Activated CD4-positive, alpha-beta T cell treated with anti-CD3 and anti-CD28 coated beads, Interleukin-2, amount 10 ng/mL, durations not matched to agents 7 days and 5 days (primary cell): ENCODE measurements at places on chromosomes 2 and 18. TPM values are rescaled to one million over a fixed set of nuclear protein-coding genes. Genes with fewer than 3 reads are reported as not detected.

SLC9A4 gene
- 0.10 TPM for total RNA-seq

TBR1 gene
- not detected for total RNA-seq

FBXO15 gene
- 0.54 TPM for total RNA-seq

DSC2 gene
- not detected for total RNA-seq

CBLN2 gene
- total RNA-seq = not detected

MDH1B gene
- total RNA-seq = 0.40 TPM

MGAT4A gene
- total RNA-seq = 109 TPM

LRP2 gene
- 0.02 TPM for total RNA-seq

GALNT14 gene
- total RNA-seq = not detected

- DNase-seq = no peak
Measured at GRCh38 chr18:70423120-70423519, 134.3 kb downstream of the SOCS6 start.

GRCh38 chr2:223727562-223727961, 109.8 kb downstream of the AP1S3 start:
- peak; percentile 52 for DNase-seq

DNA sequence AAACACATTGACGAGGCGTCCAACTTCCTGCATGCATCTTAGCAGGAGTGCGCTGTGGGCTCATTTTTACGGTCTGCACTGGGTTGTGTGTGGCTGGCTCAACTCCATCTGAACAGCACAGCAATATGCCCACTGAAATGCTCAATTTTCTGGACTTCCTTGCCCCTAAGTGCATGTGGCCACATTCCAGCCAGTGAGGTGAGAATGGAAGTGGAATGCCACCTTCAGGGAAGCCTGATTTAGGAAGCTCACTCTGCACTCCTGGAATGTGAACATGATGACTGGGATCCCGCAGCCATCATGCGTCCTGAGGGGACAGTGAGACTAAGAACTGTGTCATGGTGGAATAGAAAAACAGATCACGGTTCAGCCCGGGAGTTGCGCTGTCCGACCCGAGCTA, 76.2 kb downstream of the PSMG2 start:
- DNase-seq = no peak

DNA sequence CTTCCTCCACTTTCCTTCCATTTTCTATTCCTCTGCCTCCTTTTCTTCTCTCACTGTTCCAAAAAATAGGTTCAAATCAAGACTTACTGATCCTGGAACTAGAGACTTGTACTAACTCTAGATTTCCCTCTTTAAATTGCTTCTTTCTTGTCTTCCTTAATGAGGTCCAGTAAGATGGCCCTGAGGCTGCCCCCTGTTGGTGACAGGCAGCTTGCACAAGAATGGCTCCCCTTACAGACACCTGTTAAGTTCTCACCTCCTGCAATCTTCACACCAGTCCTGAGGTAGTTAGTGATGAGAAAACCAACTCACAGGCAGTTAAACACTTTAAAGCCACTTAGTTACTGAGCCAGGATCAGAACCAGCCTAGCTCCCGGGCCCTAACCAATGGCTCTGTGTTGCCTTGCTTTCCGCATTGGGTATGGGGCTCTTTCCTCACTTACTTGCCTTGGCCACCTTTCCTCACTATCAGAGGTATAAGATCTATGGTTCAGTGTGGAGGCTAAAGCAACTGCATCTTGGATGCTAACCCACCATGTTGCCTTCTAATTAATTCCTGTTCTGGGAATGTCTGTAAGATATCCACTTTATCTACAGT, 130.6 kb downstream of the AKAIN1 start:
- no peak for DNase-seq

- DNase-seq = no peak
Measured at GRCh38 chr2:205686783-205687640, 4.7 kb downstream of the NRP2 start.

DNA sequence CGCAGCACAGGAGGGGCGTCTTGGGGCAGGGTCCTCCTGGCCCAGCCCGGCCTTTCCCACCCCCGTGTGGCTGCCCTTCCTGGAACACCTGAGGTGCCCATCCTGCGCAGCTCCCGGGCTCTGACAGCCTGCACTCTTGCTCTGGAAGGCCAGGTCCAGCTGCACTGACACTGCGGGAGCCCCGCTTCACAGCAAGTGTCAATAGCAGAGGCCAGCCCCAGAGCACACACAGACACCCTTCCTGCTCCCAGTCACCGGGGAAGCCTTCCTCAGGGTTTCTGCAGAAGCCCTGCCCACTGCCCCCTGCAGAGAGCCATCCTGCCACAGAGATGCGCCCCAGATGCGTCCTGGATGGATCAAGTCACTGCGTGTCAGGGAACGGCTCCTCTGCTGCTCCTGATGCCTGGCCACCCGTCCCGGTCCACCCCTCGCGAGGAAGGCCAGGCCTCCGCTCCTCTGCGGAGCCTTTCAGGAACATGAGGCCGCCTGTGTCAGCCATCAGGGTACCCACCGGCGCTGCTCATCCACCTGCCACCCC, 519.2 kb upstream of the MYT1L start:
- DNase-seq = no peak

DNA sequence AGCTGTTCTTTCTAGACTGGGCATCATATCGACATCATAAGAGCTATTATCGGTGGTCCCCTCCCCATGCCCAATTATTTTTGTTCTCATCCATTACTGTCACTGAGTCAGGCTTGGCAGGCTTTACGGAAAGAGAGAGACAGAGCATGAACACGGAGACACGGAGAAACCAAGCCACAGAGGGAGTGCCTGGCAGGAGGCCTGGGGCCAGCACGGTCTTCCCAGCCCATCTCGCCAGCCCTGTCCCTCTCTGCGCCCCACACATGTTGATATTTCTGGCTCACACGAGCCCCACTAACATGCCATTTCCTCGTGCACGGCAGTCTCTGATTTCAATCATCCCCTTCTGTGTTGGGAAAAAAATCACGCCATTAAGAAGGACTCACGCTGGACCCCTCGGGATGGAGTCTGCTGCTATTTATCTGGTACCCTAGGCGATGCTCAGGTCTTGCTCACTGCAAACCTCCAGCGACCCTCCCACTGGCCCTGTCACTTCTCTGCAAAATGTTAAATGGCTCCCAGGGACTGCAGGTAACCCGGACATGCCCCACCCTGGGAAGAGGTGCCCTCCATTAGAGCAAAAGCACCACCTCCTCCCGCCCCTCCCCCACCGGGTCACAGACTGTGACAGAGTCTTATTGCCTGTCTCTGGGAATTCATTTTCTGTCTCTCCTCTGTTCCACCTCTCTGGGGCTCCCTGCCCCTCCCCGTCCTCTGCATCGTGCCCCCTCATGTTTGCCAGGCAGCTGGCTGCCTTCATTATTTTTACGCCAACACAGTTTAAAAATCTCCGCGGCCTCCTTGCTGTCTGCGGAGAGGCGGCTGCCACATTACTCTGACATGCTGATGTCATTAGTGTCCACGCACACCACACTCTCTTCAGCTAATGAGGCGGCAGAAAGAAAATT, 40.1 kb upstream of the GBX2 start:
- no peak for DNase-seq

DNA sequence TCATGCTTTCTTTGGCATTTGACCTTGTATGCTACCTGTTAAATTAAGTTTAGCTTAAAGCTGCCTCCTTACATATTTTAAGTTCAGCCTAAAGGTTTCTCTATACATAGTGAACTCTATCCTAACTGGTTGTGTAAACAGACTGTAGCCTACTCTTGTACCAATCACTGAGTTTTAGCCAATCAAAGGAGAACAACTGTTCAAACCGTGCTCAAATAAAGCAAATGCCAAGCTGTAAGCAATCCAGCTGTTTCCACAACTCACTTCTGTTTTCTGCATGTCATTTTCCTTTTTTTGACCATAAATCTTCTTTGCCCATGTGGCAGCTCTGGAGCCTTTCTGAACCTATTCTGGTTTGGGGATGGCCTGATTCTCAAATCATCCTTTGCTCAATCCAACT, 1603.8 kb upstream of the ACVR2A start:
- no peak for DNase-seq

- DNase-seq = no peak
Measured at GRCh38 chr18:49685231-49685942, 123.5 kb downstream of the LIPG start.

- no peak for DNase-seq
Measured at GRCh38 chr18:48878471-48878870, 72.3 kb downstream of the SMAD7 start.

GRCh38 chr2:74223941-74224770, 25.7 kb downstream of the MTHFD2 start:
- no peak for DNase-seq

DNA sequence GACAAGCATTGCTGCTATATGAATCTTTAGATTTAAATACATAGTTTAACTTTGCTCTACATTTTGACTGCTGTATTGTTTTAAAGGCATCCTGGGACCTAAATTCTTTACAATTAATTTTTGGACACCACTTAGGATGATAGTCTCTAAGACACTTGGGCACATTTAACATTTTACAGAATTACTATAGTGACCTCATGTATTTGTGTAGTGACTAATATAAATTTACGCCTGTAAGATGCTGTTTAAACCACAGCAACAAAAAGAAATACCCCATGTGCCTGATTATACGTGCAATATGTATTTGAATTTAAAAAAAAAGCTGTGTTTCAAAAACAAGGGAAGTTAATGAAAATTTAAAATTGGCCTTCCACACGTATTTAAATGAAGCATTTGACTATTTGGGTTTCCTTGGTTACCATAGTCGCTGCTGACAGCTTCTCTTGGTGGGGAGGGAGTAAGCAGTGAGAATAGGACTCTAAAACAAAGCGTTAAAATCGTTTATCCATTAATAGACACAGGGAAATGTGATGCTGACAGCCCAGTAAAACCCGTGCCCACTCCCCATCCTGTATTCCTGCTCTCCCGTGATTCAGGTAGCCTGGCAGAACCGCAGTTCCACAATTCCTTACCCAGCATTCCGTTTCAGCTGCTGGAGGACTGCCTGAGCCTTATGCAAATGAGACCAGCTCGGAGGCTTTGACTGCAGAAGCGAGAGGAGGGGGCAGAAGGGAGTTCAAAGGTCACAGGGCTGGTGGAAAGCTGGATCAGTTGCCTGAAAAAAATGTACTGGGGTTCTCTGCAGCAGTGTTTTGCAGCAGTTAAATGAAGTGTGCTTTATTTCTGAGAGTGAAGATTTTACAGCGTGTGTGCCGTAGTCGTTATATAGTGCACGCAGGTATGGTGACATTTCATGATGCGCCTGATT, 104.3 kb downstream of the CSRNP3 start:
- DNase-seq = no peak

GRCh38 chr2:192377173-192377572, 182.4 kb upstream of the TMEFF2 start:
- no peak for DNase-seq

- DNase-seq = no peak
Measured at GRCh38 chr2:216430811-216431530, 18.7 kb downstream of the SMARCAL1 start.

- peak; percentile 66 for DNase-seq
Measured at GRCh38 chr2:168961450-168962229, 60.5 kb downstream of the G6PC2 start.

DNA sequence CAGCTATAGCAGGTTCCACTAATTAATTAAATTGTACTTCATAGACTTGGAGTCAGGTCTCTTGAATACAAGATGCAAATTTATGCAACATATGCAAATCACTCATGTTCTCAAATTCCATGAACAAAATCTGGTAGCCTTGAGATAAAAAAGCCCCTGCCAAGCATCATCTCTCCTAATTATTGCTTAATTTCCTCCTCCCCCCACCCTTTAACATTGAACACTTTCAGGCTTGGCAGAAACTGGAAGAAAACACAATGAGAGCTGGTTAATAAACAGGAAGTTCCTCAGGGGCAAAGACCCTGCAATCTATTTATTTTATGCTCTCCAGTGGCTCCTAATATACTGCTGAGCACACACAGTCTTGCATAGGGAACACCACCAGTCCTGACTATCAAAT, 35.6 kb upstream of the ACVR1 start:
- no peak for DNase-seq

DNA sequence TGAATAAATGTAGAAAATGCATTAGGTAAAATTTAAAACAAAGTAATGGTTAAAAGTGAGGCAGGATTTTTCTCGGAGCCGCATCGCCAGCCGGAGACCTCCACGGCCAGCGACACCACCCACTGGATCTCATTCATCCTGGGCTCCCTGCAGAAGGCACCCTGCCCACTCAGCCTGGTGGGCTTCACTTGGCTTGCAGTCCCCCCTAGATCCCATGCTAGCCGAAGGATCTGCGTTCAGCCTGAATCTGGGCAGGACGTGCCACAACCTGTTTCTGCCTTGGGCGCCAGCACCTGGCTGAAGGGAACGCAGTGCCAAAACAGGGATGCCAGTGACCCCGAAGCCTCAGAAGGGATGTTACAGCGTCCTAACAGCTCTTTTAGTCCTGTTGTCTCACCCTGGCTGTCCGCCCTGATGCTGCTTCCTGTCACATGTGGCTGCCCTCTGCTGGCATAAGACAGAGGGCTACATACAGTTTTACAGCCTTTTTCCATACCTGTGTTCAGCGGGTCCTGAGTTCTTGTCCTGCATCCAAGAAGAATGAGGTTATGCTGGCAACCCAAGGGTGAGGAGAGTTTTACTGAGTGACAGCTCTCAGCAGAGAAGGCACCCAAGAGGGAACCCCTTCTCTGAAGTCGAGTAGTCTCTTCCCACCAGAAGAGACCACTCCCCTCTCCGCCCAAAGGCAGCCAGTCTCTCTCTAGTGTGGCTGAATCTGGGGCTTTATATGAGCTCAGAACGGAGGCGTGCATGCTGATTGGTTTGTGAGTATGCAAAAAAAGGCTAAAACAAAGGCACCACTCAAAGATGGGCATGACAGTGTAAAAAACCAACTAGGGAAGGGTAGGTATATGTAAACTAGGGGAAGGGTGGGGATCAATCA, 173.1 kb upstream of the GYPC start:
- DNase-seq = peak; percentile 20

DNA sequence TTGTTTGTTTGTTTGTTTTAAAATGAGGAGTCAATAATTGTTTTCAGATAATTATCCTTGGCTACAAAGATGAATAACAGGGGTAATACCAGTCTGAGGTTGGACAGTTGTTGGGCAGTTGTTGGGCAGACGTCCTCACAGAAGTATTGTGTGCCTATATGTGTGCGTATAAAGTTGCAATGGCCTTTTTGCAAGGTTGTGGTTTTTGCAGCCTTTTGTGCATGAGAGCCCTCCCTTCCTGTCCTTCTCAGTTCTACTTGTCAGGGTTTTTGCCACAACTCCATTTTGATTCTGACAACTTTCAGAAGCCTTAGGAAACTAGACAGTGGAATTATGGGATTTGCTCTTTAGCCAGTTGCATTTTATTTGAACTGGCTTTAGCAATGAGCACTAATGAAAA, 6.0 kb upstream of the STK39 start:
- no peak for DNase-seq

DNA sequence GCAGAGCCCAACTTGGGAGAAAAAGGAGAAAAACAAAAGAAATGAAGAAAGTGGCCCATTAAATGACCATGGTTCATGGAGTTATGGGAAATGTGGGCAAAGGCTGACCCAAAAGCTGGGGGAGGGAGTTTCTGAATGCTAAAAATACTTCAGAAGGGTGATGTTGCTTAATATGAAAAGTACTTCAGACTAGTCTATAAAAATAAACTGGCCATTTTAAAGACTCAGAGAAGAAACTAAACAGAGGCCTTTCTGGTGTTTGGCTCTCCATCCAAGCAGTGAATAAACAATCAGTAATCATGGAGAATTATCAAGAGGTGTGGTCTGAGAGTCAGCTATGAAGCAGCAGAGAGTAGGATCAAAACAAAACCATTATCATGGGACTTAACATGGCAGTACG, 160.8 kb upstream of the MAPRE2 start:
- no peak for DNase-seq
